Caudate nucleus (tissue), 63 donors: ENCODE measurements at places on chromosomes 11 and 22.

- no peak for DNase-seq
These were observed 93.6 kb upstream of the CD44 start for GRCh38 chr11:35045236-35045820.

GRCh38 chr22:19745155-19746101 is 15.2 kb upstream of the TBX1 start:
- DNase-seq: no peak

GRCh38 chr11:74729397-74729796 is 1.8 kb downstream of the CHRDL2 start:
- no peak for DNase-seq

- no peak for DNase-seq
These were observed 52.9 kb downstream of the ST14 start for GRCh38 chr11:130212431-130212961.

DNA sequence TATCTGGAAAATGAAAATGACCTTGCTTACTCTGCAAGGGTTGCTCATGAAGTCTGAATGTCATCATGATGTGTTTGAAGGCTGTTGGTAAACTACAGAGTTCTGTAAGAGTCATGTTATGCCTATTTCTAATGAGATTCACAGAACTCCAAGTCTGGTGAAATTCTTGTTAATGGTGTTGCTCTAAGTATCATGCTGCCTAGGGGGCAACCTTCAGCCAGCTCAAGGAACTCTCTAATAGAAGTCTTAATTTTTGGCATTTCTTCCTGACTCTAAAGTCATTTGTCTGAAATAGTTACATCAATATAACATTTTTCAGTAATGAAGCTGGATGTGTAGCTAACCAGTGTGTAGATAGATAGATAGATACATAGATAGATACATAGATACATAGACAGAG is 302.8 kb downstream of the FAT3 start:
- no peak for DNase-seq

DNA sequence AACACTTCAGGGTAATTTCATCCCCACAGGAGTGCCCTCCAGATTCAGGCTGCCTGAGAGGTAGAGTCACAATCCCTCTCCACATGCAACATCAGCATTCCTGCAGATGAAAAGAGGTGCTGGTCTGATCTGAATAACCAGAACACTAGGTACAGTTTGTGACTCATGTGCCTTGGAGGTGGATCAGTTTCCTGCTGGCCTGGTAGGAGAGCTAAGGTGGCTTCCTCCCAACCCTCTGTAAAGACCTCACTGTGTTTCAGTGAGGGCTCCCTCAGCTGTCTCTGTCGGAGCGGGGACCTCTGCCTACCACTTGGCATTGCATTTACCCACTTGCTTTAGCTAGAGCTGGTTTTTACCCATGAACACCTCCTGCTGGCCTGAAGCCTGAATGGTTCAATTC is 7.6 kb downstream of the OR9G1 start:
- no peak for DNase-seq

DNA sequence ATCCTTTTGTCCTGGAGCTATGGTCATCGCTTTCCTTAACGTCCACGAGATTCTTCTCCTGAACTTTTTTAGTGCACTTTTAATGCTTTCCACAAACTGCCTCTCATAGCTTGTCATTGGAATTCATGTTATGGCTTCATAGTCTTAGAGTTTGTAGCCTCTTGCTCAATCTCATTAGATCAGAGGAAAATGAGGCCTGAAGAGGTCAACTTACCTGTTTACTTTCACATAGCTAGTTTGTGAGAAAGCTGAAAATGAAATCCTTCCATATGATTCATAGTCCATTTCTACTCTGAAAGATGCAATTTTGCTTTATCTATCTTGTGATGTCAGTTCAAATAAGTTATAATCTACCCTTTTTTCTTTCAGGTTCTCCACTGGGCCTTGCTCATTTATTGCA is 1747.2 kb upstream of the RAG2 start:
- DNase-seq: no peak

GRCh38 chr11:117855912-117856651 is 20.4 kb downstream of the FXYD6 start:
- DNase-seq: no peak

GRCh38 chr22:36425977-36426523 is 38.3 kb upstream of the MYH9 start:
- no peak for DNase-seq

DNA sequence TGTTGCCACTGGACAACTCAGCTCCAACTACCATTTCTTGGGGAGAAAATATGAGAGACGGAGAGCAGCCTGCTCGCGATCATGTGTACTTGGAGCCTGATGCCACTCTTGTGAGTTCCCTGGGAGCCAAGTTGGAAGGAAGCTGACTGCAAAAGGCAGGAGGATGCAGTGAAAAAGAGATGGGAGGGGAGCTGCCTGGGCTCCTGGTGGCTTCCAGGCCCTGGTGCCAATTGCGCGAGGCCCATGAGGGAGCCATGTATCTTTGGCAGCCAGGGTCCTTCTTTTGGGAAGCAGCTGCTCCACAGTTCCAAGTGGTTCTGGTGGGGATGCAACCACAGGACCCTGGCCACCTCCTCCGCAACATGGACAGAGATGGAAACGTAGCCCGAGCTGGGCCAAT is 11.1 kb downstream of the C11orf91 start:
- DNase-seq: no peak

DNA sequence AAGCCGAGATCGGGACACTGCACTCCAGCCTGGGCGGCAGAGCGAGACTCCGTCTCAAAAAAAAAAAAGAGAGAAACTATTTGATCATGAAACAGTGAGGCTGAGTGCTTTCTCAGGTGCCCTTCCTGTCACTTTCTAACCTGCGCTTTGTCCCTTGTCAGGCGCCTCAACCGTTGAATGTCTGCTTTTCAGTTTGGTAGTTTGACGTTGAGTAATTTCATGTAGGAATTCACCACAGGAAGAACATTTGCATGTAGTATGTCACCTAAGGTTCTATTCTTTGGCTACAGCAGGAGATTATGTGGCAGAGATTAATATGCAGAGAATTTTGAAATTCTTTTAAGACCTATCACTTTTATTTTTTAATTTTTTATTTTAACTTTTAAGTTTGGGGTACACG is 57.2 kb downstream of the PPFIA1 start:
- no peak for DNase-seq

GRCh38 chr11:111530091-111530490 is 10.4 kb upstream of the LAYN start:
- no peak for DNase-seq

DNA sequence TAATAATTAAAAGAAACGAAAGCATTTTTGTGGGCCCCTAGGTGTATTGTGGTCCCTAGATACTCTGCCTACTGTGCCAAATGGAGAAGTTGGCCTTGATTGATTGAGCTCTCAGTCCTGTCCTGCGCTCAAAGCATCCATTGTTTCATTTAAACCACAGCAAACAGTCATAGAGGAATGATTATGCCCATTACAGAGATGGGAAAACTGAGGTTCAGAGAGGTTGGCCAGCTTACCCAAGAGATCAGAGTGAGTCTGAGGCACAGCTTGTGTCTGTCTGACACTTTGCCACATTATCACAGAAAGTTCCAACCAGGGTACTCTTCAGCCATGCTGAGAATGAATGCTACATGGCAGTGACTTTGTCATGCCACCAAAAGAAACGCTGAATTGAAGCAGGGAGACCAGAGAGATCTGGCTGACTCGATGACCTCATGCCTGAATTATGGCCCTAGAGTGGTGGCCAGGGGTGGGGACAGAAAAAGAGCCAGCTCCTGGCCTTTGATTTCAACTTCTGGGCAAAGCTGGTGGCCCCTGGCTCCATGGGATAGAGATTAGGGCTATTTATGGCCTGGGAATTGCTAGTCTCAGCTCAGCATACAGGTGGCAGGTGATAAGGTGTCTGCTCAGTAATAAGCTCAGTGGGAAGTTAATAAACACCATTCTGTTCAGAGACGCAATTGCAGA is 180.5 kb downstream of the MIAT start:
- DNase-seq: no peak

DNA sequence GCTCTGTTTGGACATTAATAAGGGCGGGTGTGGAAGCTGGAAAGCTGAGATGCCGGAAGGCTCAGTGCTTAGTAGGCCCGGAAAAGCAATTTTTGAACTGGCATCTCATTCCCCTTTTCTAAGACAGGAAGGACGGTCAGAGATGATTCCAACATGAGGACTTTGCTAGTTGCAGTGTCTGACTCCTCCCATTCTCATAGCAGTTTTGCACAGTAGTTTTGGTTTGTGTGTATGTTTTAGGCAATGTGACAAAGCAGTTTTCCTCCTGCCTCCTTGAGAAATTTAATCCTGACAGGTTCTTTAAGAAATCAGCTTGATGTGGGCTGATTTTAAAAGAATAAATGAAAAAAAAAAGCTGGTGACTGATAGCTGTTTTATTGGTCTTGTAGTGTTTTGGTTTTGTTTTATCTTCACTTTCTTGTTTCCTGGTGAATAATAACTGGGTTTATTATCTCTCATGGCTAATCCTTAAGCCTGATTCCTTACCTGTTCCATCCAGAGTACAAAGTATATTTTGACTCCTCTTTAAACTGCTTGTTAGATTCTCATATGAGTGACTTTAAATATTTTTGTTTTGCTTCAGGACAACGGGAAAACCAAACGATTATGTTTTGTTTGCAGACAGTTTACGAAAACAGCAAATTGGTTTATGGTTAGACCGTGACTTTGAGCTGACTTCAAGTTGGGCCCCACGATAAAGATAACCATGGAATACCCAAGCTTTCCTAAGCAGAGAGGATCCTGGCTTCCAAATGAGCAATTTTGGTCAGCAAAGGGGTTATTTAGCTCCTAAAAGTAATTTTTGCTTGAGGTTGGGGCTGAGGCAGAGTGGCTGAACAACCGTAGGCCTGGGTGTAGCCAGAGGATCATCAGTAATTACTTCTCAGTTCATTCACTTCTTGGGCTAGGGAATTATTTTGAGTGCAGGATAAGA is 3.4 kb downstream of the PTPRJ start:
- no peak for DNase-seq

GRCh38 chr11:95499516-95500135 is 268.6 kb upstream of the SESN3 start:
- no peak for DNase-seq

GRCh38 chr22:23566705-23567475 is 13.2 kb downstream of the IGLL1 start:
- DNase-seq: no peak

- DNase-seq: no peak
These were observed 75.3 kb downstream of the PDE2A start for GRCh38 chr11:72598906-72599305.

DNA sequence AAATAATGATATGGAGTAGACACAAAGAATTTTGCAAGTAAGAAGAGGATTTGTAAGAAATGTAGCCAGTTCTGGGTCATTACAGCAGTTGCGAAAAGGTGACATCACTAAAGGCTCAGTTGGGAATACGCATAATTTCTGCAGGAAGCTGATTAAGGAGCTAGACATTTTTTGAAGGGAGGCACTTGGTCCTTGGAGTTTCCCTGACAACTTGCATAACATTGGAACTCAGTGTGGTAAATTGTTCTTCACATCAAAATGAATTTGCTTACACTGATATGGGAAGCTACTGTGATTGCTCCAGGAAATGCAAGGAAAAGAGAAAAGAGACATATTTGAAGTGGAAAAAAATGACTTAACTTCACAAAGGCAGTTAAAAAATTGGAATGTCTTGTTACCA is 626.1 kb downstream of the NELL1 start:
- DNase-seq: no peak

DNA sequence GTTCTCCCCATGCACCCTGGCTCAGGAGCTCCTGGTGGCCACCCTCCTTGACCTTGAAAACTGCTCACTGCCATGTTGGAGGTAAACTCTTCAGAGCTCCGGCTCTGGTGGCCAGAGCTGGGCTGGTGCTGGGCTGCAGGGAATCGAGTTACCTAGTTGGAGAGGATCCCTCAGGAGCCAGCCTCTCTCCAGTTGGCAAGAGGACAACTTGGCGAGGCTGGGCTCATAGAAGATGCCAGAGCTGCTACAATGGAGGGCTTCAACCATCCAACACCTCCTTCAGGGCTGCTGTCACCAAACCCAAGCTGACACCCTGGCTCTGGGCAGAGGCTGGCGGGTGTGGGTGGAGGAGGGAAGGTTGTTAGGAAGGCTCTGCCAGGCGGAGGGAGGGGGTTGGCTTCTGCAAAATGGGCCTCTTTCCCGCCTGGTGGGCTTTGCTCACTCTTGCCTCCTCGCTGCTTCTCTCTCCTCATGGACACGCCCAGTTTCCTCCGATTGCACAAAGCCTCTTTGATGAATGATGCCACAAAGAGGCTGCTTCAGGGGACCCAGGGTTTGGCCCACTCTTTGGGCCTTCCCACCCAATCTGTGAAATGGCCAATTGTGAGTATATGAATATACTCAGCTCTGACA is 53.1 kb downstream of the THAP12 start:
- DNase-seq: no peak

DNA sequence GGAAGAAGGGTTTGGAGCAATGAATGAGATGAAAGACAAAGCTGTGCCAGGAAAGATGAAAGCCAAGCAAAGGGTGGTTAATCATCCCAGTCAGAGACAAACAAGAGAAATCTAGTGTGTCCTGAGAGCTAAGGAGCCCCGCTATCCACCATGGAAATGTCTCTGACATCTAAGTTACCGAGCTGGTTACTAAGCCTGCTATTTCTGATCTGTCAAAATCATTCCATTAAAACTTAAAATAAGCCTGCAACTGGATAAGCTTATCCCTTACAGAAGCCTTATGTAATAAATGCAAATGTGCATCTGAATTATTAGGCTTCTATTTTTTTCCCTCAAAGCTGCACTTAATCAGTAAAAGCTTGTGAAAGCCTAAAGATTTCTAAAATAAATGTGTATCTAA is 22.1 kb upstream of the SESN3 start:
- DNase-seq: no peak

- DNase-seq: no peak
These were observed 6.9 kb downstream of the SMPD1 start for GRCh38 chr11:6397156-6397555.

DNA sequence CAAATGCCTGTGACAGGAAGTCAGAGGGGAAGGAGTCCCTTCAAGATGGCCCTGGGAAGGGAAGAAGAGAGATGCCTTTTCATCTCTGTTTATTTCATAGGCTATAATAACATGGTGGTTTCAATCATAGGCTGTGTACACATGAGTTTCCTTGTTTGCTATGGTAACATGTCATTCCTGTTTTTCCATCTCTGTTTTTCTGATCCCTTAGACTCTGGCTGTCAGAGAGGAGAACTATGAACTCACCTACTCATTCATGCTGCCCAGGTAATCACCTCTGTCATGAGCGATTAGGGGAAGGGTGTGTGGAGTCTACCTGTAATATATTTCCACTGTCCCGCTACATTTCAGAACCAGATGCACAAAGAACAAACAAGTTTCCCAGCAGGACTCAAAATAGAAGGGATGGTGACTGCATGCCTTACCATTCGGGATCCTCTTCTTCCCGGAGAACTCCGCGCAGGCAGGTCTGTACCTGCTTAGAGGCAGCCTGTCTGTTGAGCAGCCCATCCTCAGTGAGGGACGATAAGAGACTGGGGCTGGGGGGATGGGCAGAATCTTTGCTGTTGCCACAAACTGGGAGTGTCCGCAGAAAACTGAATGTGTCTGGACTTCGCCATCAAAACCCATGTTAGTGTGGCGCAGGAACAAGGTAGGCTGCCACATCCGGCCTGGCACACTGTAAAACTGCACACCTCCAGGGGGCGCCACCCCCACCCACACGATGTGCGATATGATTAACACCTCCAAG is 7.1 kb upstream of the PEX26 start:
- DNase-seq: no peak
